ENCODE measurements at places on chromosomes 7 and 10.

DNA sequence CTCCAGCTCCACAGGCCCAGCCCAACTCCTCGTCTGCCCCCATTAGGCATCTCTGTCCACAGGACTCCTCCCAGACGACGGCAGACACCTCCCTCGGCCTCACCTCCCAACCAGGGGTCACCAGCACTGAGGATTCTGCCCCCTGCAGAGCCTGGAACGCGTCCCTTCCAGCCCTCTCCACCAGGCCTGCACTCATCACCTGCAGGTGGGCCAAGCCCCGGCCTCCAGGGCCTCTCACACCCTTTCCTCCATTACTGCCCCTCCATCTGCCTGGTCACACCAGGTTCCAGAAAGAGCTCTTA is 42.7 kb upstream of the PDGFA start:
- DNase-seq = no peak

DNA sequence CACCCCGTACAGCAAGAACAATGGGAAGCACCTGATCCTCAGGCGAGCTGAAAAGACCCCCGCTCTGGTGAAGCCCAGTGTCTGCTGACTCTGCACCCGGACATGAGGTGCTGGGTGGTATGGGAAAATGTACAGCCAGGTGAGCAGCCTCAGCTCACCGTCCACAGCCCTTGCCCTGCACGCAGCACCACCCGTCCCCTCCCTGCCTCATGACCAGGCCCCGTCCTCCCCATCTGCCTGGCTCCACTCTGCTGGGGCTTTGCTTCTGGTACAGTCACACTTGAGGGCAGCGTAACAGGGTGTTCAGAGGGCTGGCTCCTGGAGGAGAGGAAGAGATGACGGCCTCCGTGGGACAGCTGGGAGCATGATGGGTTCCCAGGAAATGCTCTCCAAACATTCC is 49.1 kb downstream of the NCAPG2 start:
- DNase-seq = no peak

DNA sequence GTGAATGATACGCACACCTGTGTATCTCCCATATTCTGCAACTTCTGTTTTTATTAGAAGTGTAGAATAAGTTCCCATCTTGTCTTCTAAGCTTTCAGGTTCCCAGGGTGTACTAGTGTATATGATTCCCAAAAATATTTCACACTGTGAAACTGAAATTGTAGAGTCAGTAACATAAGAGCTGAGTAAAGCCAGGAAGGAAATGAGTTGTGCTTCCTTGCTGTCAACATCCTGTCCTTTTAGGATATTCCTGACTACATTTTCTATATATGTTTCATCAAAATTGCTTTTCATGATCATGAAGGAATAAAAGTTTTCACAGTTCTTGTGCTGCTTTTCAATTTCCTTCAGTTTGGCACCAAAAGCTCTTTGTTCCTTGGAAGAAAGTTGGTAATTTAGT is 15.2 kb downstream of the SAMD9L start:
- no peak for DNase-seq

- DNase-seq = no peak
Measured at GRCh38 chr7:78616539-78616938, 818.0 kb downstream of the PHTF2 start.

DNA sequence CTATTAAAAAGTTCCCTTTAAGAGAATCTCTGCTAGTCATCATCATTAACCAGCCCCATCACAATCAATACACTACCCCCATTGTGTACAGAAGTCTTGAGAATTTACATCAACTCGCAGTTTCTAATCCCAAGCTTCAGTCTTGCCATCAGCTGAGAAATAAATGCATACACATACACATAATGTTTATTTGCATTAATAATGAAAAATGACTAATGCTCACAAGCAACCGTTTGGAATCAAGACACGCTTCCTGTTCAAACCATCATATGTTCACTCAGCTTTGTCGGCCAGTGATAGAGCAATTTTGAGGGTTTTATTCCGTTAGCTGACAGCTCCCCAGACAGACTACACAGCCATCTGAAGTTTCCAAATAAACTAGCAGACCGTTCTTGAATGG is 287.1 kb downstream of the SFMBT2 start:
- no peak for DNase-seq

GRCh38 chr10:11529276-11529903 is 82.1 kb downstream of the USP6NL start:
- DNase-seq = no peak

DNA sequence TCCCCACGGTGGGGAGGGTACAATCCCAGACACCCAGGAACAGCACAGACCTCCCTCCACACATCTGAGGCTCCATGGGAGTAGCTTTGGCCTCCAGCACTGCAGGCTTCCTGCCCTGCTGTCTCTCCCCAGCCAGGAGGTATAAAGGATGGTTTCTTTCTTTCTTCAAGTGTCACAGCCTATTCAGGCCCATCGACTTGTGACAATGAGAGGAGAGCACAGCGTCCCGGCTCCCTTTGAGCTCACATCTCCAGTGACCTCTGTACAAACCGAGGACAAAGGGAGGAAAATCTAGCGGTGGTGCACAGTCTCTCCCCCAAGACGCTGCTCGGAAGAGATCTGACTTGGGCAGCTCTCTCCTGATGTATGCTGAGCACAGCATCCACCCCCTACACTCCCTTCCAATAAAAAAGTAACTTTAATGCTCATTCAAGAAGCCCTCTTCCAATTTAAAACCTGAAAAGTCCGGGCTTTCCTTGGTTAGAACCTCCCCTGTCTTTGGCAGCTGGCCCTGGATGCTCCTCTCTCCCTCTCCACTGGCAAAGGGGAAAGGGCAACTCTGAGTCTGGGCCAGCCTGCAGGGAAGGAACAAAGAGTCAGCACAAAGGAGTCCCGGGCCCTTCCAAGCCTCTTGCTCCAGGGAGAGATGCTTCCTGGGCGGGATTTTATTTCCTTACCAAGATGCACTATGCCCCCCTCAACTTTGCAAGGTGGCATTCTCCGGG is 18.0 kb downstream of the CHST15 start:
- DNase-seq = no peak

- DNase-seq = no peak
Measured at GRCh38 chr7:154484943-154485342, 432.7 kb downstream of the DPP6 start.

DNA sequence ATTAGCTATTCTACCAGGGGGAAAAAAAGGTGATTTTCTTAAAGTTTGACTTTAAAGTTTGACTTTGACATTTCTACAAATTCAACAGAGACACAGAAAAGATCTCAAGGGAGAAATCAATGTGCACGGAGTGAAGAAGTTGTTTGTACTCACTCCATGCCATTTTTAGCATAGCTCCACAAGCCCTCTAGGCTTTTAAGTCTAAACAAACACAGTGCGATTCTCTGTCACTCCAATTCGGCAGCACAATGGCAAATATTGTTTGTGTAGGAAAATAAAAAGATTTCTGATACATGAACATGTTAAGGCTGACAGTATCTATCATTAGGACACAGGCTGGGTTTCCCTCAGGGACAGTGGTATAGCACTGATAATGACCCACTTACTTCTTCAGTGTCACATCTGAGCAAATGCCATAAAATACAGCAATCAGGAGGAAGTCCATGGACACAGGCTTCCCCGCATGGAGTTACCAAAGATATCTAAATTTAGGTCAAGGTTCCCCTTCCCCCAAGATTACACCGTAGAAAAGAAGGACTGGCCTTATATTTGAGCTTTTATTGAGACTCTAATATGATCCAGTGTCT is 28.0 kb downstream of the GSAP start:
- no peak for DNase-seq

DNA sequence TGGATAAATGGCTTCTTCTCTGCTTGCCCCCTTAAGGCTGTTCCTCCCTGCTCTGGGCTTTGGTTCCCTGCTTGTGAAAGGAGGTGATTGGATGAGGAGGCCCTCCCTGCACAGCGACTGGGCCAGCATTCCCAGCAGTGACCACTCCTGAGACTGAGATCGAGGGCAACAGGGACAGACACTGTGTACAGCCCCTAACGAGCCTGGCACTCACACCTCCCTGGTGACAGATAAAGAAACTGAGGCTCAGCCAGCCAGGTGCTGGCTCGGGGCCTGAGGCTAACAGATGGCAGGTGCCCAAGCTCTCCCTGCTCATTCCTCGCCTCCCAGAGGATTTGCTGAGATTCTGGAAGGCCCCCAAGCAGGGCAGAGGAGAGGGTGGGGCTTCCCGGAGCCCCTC is 12.0 kb upstream of the AQP1 start:
- no peak for DNase-seq

All from bone marrow (tissue), 2 donors.